ENCODE measurements at places on chromosomes 16 and 17. TPM values are rescaled to one million over a fixed set of nuclear protein-coding genes. Genes with fewer than 3 reads are reported as not detected.

ZNF785 gene
- not detected for total RNA-seq

NFE2L1 gene
- total RNA-seq: 108 TPM

LPO gene
- total RNA-seq: not detected

GRAP gene
- 0.28 TPM for total RNA-seq

BAHCC1 gene
- 9.8 TPM for total RNA-seq

TNK1 gene
- total RNA-seq: 2.0 TPM

LRRC37A2 gene
- total RNA-seq: 3.4 TPM

OTOP2 gene
- 0.11 TPM for total RNA-seq

MT1M gene
- not detected for total RNA-seq

ZC3H18 gene
- 55.0 TPM for total RNA-seq

CACNA1G gene
- total RNA-seq: 3.8 TPM

CMC2 gene
- total RNA-seq: 127 TPM

CCL1 gene
- total RNA-seq: not detected

CACNG5 gene
- not detected for total RNA-seq

SOST gene
- not detected for total RNA-seq

VTN gene
- total RNA-seq: 16.0 TPM

SDK2 gene
- 0.33 TPM for total RNA-seq

TBX2 gene
- total RNA-seq: 5.9 TPM

CD68 gene
- total RNA-seq: 39.7 TPM

KRT33A gene
- total RNA-seq: not detected

CD300LB gene
- not detected for total RNA-seq

AIPL1 gene
- total RNA-seq: not detected

NOTUM gene
- total RNA-seq: 0.32 TPM

KRTAP3-1 gene
- not detected for total RNA-seq

ATP1B2 gene
- total RNA-seq: 0.23 TPM

TLE7 gene
- not detected for total RNA-seq

SPAG5 gene
- 72.4 TPM for total RNA-seq

TMIGD1 gene
- not detected for total RNA-seq

PDE6G gene
- 1.5 TPM for total RNA-seq

QPRT gene
- total RNA-seq: 1.0 TPM

HS3ST3A1 gene
- total RNA-seq: not detected

PTGES3L gene
- total RNA-seq: 1.4 TPM

BCO1 gene
- total RNA-seq: 1.5 TPM

USP22 gene
- 130 TPM for total RNA-seq

HOXB5 gene
- 2.5 TPM for total RNA-seq

HIC1 gene
- 1.8 TPM for total RNA-seq

CENPV gene
- 173 TPM for total RNA-seq

CPNE7 gene
- total RNA-seq: 63.9 TPM
